GM12878 (cell line): ENCODE measurements at places on chromosomes 2 and 18. TPM values are rescaled to one million over a fixed set of nuclear protein-coding genes. Genes with fewer than 3 reads are reported as not detected.

DNA sequence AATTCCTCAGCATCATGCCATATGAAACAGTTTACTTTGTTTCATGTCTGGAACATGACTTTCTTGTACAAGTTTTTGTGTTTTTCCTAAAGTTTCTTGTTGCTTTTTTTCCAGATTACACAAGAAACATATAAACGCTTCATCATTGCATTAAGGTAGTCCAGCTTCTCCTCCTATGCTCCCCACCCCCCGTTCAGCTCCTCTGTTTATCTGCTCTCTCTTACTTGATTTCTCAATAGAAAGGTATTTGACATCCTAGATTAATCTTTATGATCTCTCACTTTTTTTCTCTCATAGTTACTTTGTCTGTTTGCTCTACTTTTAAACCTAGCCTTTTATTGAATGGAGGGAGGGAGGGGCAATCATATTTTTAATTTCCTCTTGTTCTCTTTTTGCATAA lies 25.4 kb downstream of the SLC40A1 start:
- DNase-seq: no peak

ANKRD23 gene
- polyA plus RNA-seq: 2.1 and 2.8 TPM in 2 replicates

HS1BP3 gene
- polyA plus RNA-seq: 4.3 and 4.5 TPM in 2 replicates

HAAO gene
- polyA plus RNA-seq: 50.9 and 54.7 TPM in 2 replicates

IL1B gene
- polyA plus RNA-seq: 0.32 and 0.53 TPM in 2 replicates

TWIST2 gene
- not detected in 2 replicates for polyA plus RNA-seq

GRCh38 chr18:41144441-41144840 lies 810.6 kb upstream of the PIK3C3 start:
- no peak for DNase-seq

DNA sequence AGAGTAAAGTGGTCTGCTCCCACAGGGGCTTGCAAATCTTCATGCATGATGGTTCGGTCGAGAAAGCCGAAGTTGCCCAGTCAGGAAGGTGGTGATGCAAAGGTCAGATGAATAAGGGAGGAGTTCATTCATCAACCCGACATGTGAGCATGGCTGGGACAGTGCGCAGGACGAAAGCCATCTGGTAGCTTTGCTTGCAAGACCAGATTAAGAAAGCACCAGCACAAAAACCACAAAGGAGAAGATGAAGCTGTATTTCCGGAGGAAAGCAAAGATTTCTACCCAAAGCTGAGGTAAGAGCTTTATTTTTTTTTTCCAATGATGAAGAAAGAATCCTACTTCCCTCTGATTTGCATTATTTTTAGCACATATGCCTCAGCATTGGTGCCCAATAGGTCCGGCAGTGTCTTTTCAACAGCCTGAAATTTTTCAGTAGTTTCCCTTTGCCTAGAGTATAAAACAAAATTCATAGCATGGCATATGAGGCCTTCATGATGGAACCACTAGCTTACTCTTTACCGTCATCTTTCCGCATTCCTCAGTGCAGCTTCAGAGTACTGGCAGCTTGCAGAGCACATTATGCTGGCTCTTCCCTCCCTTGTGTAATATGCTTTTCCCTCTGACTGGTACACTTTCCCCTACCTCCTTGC lies 112.0 kb upstream of the THOC1 start:
- DNase-seq: no peak

DNA sequence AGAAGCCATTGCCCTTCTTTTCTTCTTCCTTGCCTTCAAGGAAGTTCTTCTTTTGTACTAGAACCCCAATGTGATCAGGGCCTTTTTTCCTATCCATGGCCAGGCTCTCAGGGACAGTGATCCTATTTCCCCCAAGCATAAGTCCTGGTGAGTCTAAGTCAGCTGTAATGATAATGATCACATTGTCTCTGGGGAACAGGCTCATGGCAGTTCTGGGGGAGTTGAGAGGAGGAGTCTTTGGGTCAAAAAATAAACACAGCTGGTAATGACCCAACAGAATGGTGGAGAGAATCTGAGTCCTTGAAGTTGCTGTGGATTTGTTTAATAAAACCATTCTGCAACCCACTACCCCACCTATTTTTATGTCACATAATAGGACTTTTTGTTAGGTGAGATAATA lies 96.6 kb downstream of the SOCS6 start:
- no peak for DNase-seq

TMEM37 gene
- not detected in 2 replicates for polyA plus RNA-seq

DNA sequence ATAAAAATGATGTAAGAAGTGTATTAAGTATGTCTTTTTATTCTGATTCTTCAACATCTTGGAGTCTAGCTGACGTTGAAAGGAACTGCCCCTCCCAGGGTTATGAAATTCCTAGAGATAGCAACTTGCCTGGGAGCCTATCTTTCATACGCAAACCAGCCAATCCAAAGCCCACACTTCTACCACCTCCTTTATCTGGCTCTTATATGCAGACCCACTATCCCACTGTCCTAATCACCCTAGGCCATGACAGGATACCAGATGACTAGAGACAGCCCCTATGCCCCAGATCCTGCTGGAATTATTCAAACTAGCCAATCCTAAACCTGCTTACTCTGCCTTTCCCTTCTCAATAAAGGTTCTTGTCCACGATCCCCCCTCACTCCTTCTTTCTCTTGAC lies 11.8 kb upstream of the CDC42EP3 start:
- no peak for DNase-seq

INO80C gene
- polyA plus RNA-seq: 28.3 and 31.1 TPM in 2 replicates

KCNJ13 gene
- 0.38 and 0.68 TPM in 2 replicates for polyA plus RNA-seq

DNA sequence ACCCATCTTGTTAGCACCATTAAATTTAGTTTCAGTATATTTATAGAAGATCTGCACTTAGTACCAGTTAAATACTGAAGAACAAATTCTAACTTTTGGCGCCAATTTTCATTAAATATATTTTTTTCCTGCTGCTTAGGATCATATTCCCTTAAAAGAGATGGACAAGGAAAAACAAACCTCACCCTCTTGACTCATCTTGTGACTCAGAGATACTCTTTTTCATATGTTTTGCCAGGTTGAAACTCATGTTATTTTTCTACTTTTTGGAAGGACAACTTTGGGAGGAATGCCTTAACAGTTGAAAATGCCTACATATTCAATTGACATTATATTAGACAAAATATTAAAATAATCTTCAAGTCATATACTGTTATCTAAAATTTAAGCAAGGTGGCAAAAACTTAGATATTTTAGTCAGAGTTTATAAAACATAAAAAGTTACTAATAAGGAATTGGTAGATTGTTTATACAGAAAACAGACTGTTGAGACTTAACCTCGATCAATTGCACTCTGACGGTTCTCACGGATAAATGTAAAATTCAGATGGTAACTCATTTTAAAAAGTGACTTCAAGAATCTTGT lies 36.2 kb downstream of the PNO1 start:
- no peak for DNase-seq

GLI2 gene
- polyA plus RNA-seq: not detected in 2 replicates
